ENCODE measurements at places on chromosomes 16 and 17.

- DNase-seq = no peak
Measured at GRCh38 chr17:46841561-46842379, 9.6 kb upstream of the WNT9B start.

DNA sequence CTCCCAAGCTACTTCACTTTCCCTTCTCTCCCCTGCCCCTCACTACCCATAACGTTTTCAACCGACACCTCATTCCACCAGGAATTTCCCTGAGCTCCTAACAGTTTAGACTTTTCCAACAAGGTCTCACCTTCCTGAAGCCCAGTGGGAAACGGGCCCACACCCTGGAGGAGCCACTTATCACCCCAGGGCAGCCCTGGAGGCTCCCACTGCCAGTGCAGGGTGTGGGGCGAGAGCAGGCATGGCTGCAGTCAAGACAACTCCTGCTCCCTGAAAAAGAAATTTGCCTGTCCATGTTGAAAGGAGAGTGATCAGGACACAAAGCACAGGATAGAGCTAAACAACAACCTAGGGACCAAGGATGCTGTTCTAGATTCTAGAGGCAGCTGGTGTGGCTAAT is 1.7 kb upstream of the CCNF start:
- DNase-seq = no peak

GRCh38 chr17:29874931-29875596 is 55.0 kb downstream of the SSH2 start:
- DNase-seq = no peak

- no peak for DNase-seq
Measured at GRCh38 chr16:52113533-52114183, 433.3 kb downstream of the TOX3 start.

GRCh38 chr16:75943705-75944514 is 217.6 kb upstream of the CPHXL start:
- DNase-seq = no peak

- DNase-seq = no peak
Measured at GRCh38 chr17:33964344-33964979, 290.6 kb upstream of the CCL2 start.

DNA sequence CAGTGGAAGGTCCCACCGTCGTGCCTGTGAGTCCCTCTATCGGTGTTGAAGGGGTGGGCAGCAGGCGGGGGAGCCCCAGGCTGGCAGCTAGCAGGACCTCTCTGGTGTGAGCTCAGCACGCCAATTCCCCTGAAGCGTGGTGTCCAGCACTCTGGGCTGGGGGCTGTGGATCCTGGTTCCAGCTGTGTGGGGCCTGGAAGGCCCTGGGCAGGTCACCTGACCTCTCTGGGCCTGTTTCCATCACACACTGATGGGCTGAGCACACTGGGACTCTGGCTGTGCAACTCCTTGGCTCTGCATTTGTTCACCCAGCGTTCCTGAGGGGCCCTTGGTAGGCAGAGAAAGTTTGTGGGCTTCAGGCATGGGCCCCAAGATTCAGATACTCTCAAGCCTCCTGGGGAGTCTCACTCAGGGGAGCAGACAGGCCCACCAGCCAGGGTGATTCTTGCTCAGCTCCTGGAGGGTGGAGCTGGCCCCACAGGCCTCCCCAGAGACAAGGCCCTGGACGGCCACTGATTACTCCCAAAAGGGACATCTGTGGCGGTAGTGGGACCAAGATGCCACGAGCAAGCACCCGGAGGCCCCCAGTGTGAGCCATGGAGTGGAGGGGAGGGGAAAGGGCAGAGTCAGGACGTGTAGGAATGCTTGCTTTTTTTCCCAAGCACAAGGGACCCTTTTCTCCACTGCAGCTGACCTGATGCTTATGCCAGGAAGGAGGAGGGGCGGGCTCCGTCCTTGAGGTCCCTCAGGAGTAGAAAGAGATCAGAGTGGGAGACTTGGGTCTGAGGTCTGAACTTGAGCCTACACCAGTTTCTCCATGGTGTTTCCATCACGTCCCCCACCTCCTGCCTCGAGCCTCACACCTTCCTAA is 8.5 kb downstream of the SCGB1C2 start:
- no peak for DNase-seq

DNA sequence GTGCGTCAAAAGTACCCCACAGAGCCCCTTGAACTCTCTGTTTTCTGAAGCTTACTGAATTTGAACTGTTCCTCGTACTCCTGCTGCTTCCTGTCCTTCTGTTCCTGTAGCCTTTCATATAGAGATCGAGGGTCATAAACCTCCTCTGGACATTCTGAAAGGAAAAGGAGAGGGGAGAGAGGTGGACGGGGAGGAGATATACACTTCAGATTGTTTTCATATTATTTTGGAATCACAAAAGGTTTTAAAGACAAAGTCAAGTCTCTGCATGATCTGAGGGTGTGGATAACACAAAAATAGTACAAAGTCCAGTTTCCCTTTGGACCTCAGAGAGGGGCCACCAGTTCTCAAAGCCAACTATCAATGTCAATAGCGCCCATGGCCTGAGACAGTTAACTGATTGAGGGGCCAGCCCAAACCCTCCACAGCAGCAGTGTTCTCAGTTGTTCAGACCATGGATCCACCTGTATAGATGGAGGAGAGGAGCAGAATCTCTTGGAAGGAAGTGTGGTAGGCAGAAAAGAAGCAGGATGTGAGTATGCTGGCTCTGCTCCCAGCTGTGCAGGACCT is 13.0 kb downstream of the PSME3IP1 start:
- no peak for DNase-seq

DNA sequence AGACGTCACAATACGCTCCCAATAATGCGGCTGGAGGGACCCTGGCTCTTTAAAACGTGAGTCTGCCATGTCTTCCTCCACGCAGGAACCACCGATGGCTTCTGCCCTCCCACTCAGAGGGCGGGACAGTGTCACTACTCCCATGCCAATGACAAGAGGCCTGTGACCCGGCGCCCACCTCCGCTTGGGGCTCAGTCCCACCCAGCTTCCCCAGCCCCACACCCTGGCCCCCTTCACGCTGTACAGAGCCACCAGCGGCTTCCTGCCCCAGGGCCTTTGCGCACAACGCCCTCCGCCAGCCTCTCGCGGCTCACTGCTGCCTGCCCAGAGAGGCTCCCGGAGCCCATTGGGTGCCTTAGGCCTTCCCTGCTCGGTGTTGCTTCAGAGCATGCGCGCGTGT is 29.5 kb upstream of the ZNF469 start:
- no peak for DNase-seq

GRCh38 chr16:79537584-79537983 is 63.0 kb downstream of the MAF start:
- no peak for DNase-seq

All from activated T-helper 1 cell treated with anti-CD3 and anti-CD28 coated beads, Interleukin-2, amount 50 U/mL, for 16 hours (primary cell).